ENCODE measurements at places on chromosomes 6 and 20. TPM values are rescaled to one million over a fixed set of nuclear protein-coding genes. Genes with fewer than 3 reads are reported as not detected.

CDS2 gene
- total RNA-seq = 54.0 TPM

DNA sequence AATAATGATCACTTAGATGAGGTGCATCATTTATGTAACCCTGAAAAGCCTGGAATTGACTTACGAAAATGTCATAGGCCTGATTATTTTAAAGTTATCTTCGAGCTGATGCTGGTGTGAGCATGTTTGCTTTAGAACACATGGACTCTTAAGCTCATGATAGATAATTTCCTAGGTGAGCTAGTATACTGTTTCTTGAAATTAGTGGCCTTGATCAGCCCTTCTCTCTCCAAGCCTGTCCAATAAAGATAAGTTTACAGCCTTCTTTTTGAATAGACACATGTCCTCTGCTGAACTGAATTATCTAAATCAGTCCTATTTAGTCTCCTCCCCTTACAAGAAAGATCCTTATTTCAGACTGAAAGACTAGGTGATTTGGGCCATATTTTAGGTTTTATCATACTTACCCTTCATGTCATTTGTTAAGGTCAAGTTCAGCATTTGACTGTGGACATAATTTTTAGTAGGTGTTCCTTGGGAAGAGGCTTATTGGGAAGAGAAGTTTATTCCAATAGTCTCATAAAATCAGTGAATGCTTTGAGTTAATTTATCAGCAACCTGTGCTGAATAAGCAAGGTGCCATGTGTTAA, 15.3 kb downstream of the FOXO3 start:
- no peak for DNase-seq
- H3K4me1 ChIP-seq = peaks cover 2% of the 10 kb centered on the region
- no peaks in the 10 kb centered on the region for H3K36me3 ChIP-seq
- no peak overlapping the region for H3K27ac ChIP-seq
- no peak overlapping the region for H3K4me3 ChIP-seq
- H3K27me3 ChIP-seq = no peaks in the 10 kb centered on the region

- H3K36me3 ChIP-seq = no peaks in the 10 kb centered on the region
- H3K4me1 ChIP-seq = peaks cover 3% of the 10 kb centered on the region
- DNase-seq = no peak
- peak overlapping the region; percentile 65 for H3K27ac ChIP-seq
- no peak overlapping the region for H3K4me3 ChIP-seq
- H3K27me3 ChIP-seq = no peaks in the 10 kb centered on the region
Observed at GRCh38 chr6:8195714-8196102, 93.4 kb upstream of the EEF1E1 start.

SIM1 gene
- not detected for total RNA-seq

GRCh38 chr20:58389324-58389967, 417 bp downstream of the VAPB start:
- H3K27ac ChIP-seq = peak overlapping the region; percentile 83
- H3K27me3 ChIP-seq = no peaks in the 10 kb centered on the region
- H3K4me1 ChIP-seq = peaks cover 14% of the 10 kb centered on the region
- peak overlapping the region; percentile 85 for H3K4me3 ChIP-seq

- no peak overlapping the region for H3K27ac ChIP-seq
- H3K36me3 ChIP-seq = no peaks in the 10 kb centered on the region
- no peak for DNase-seq
- no peak overlapping the region for H3K4me3 ChIP-seq
Observed at GRCh38 chr6:133774356-133774755, 114.6 kb upstream of the TCF21 start.

FAM217A gene
- total RNA-seq = not detected
